ENCODE measurements at places on chromosomes 2 and 18. TPM values are rescaled to one million over a fixed set of nuclear protein-coding genes. Genes with fewer than 3 reads are reported as not detected.

DNA sequence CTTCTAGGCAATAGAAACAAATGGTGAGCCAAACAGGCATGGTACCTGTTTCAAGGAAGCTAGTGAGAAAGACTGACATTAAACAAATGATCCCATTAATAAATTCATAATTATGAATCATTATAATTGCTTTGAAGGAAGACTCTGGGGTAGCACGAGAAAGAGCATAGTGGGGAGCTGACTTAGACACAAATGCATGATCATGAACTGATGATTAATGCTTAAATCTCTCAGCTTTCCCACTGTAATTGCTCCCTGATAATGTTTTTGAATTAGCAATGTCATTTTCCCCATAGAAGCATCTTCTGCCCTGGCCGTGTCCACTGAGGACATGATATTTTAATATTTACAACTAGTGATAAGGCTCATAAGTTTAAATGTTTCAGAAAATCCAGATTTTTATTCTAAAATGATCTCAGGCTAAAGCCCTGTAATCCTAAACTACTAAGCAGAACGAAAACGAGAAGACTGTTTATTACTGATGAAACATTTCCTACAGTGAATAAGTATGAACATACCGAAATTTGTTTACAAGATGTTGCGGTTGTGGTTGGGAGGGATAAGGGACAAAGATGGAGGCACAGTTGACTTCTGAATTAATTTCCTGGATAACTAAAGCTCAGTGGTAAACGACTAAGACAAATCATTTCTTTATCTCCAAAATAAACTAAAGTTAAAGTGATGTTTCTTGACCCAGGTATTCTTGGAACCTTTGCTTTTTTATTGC, 47.3 kb upstream of the TACR1 start:
- no peak for DNase-seq

DNA sequence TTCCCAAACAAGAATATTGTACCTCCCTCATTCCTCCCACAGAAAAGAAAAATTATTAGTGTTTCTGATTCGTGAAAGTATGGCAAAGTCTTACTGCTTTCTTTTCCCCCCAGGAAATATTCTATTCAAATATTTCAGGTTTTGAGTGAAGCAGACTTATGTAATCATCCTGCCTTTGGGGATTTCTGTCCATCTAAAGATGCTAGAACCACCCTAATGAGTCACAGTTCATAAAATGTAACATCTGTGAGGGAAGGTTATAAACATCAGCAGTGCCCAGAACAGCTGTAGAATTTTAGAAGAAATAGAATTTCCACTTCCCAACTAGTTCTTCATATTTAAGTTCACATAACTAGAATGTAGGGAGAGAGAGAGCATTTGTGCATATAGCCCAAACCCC, 39.0 kb downstream of the EEF1B2 start:
- DNase-seq: no peak

DNA sequence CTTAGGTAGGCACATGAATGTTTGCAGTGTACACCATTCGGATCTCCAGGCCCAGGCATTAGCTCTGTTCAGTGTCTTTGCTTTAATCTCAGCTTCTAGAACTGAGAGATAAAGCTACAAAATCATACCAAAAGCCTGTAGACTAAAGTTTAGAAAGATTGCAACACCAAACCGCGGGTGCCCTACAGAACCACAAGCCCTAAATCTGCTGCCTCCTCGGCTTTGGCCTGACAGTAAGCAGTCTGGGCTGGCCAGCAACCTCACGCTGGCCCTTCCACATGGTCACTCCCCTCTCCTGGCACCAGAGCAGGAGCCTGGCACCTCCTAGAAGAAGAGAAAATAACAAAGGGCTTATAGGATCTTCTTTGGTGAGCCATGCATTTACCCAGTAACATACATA, 8.9 kb upstream of the OSR1 start:
- DNase-seq: no peak

DNA sequence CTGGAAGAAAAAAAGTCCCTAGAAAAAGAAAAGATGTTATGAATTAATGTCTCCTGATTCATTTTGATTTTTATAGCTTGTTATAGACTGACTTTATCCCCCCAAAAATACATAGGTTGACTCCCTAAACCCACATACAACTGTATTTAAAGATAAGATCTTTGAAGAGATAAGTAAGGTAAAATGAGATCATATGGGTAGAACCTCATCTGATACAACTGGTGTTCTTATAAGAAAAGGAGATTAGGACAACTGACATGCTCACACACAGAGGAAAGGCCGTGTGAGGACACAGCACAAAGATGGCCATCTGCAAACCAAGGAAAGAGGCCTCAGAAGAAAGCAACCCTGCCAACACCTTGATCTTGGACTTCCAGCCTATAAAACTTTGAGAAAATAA, 117.5 kb downstream of the CD226 start:
- DNase-seq: no peak

DNA sequence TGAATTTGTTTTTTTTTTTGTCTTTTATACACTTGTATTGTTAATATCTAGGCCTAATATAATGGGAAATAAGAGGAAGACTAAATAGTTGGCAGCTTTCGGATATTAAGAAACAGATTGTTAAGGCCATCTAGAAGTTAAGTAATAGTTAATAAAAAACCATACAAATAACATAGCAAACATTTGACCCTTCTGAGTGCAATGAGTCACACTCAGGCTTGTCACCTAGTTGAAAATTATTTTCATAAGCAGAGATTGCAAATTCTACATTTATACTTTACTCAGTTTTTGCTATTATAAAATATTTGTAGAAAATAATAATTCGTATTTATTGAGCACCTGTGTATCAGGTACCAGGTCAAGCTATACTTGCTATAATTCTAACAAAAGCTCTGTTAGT, 2.4 kb downstream of the NUP35 start:
- DNase-seq: no peak

The ABCG8 gene
- total RNA-seq: 2.6 TPM

The CCDC68 gene
- total RNA-seq: 9.8 TPM

DNA sequence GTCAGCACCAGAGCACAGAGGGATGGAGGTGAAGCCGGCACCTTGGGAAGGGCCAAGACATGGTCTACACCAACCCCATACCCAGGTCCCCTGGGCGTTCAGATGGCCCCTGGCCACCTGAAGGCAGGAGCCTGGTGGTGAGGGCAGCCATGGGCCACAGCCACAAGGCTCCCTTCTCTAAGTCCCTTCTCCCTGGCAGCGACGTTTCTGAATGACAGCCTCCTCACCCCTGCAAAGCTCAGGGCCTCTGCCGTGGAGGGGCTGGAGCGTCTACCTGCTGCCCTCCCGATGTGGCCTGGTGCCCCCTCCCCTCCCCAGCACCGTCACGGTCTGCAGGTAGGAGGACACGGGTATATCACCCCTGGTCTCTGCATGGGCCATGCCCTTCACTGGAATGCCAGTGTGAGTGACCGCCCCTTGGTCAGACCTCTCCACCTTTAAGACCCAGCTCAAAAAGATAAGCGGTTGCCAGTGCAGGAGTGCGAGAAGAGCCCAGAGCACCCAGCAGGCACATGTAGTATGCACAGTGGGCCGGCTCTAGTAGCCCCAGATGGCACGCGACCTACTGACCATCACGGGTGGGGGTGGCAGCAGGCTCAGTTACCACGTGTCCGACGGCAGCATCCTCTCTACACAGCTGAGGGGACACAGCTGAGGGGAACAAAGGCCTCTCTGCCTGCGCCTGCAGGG, 46.6 kb downstream of the HS6ST1 start:
- no peak for DNase-seq

DNA sequence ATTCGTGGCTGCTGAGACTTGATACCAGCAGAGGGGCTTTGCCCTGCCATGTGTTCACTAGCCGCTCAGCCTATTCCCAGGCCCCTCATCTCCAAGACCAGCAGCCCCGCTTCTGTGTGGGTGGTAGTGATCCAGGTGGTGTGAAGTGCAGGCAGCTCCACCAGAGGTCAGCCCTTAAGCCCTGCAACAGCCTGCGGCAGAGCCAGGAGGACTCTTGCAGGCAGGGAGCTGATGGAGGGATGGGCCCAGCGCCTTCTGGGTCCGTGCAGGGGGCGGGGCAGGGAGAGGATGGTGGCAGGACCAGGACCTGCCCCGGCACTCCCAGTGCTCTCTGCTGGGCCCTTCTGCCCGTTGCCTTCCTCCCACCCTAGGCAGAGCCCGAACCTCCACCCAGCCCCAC, 162.0 kb downstream of the SH3BP4 start:
- DNase-seq: no peak

GRCh38 chr2:190214426-190215194, 105.0 kb downstream of the HIBCH start:
- DNase-seq: no peak

The CYP27A1 gene
- total RNA-seq: 20.4 TPM

The C2orf78 gene
- total RNA-seq: not detected

Measured in mucosa of gallbladder (tissue), 1 donor.